ENCODE measurements at places on chromosomes 5 and 9.

- DNase-seq, result no peak
These were observed 5.9 kb upstream of the TAL2 start for GRCh38 chr9:105656131-105656921.

- DNase-seq, result no peak
These were observed 160.9 kb upstream of the LHFPL2 start for GRCh38 chr5:78809444-78809843.

DNA sequence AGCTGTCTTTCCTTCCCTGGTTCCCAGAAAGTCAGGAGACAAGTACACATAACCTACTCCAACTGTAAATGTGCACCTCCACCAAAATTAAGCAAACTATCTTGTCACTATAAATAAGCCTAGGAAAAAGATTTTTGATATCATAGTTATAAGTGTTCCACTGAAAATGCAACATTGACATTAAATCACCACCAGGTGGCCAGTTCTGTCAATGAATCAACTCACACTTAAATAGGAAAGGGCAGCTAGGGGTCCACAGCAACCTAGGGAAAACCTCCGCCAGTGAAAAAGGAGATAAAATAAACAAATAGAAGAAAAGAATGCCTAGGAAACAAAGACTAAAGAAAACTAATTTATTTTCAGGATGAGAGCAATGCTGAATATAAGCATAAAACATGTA, 243.0 kb upstream of the PTPRD start:
- no peak for DNase-seq

DNA sequence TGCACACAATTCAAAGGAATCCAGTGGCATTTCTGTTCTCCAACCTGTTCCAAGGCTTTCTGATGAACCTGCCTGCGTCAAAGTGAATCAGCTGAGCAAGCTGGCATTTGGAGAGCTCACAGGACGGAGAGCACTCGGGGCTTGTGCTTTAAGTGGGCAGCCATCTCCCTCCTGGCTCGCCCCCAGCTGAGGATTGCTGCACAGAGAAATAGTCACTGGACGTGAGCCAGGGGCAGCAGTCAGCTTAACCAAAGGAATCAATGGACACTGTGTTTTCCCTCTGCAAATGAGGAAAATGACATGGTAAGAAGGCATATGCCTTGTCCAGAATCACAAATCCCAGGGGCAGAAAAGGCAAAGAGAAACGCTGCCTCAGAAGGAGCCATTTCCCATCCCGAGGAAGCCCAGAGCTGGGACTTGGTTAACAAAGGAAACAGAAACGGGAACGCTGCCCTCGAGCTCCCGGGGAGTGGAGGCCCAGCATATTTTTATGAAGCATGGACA, 299.4 kb downstream of the ZSWIM6 start:
- no peak for DNase-seq

- DNase-seq, result no peak
These were observed 35.0 kb upstream of the HMHB1 start for GRCh38 chr5:143776951-143777350.

DNA sequence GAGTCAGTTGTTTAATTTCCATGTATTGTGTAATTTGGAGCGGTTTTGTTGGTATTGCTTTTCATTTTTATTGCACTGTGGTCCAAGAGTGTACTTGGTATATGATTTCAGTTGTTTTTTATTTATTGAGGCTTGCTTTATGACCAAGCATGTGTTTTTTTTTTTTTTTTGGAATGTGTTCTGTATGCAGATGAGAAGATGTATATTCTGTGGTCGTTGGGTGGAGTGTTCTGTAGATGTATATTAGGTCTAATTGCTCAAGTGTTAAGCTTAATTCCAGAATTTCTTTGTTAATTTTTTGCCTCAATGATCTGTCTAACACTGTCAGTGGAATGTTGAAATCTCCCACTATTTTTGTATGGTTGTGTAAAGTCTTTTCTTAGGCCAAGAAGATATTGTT, 23.4 kb downstream of the ADGRV1 start:
- no peak for DNase-seq

DNA sequence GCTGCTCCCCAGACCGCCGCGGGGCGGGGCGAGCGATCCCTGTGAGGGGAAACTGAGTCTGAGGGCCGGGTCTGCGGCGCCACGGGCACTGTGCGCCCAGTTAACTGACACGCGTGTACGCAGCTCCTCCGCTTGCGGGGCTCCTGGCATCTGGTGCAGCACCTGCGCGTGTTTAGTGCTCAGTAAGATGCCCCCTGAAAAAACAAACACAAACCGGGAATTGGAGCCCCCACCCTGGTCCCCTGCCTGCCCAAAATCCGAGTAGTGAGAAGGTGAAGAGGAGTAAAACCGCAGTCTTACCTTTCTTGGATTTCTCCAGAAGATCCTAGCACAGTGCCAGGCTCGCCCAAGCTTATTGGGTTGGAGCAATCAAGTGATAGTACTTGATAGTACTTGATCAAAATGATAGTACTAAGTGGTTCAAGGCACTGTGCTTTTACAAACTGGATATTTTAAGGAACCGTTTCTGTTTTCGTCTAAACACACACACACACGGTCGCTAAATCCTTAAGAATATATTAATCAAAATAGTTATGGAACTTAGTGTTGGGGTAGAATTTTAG, 2.7 kb upstream of the TRAF1 start:
- DNase-seq, result no peak

- no peak for DNase-seq
These were observed 72.4 kb downstream of the TEK start for GRCh38 chr9:27181381-27181780.

GRCh38 chr5:84961903-84962302, 577.2 kb upstream of the EDIL3 start:
- DNase-seq, result no peak

- DNase-seq, result no peak
These were observed 71.8 kb downstream of the ADAMTSL1 start for GRCh38 chr9:18545636-18546360.

DNA sequence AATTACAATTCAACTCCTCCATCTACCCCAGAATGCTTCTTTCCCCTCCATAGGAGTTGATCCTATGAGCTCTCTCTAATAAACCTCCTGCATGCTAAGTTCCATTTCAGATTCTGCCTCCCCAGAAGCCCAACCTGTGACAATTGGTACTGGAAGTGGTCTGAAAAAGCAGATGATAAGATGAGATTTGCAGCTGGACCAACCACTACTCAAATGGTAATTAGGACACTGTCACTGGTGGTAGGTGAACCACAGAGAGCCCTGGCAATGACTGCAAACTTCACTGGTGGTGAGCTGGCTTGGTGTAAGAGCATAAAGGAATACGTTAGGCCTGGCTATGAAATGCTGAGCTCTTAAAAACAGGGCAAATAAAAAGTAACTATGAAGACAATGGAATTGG, 112.6 kb downstream of the ESM1 start:
- no peak for DNase-seq

DNA sequence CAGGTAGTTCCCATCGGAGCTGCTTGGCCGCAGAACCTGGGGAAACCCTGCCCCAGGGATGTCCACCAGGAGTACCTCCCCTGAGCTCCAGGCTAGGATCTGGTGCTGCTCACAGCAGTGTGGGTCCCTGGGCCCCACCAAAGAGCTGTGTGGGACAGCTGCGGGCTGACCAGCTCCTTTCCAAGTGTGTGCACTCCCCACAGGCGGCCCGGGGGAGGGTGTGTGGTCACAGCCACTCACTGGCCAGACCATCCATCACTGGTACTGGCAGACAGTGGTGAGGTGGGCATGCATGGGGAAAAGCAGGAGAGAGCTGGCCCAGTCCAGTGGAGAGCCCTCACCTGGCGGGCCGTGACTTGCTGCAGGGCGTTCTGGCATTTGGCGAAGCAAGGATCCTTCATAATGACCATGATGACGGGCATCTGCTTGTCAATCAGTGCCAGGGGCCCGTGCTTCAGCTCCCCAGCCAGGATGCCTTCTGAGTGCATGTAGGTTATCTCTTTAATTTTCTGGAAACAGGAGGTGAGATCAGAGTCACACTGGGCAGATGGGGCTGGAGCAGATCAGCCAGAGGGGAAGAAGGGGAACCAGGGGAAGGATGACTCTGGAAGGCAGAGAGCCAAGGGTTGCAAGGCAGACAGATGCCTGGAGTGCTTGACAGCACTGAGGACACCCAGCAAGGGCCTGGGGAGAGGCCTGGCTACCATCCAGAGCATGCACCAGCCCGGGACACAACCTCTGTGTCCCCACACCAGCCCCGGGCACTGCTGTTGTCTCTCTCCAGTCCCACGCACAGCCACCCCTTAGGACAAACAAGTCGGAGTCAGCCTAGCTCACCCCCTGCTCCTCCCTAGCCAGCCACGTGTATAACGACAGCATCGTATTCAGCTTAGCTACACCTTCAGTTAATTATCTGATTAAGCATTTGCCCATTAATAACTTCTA, 12.8 kb upstream of the MAPK9 start:
- DNase-seq, result no peak

GRCh38 chr5:173673295-173674101, 57.0 kb upstream of the BOD1 start:
- no peak for DNase-seq

GRCh38 chr5:89281766-89282553, 399.0 kb upstream of the MEF2C start:
- no peak for DNase-seq

GRCh38 chr9:121636341-121636865, 15.0 kb upstream of the DAB2IP start:
- DNase-seq, result no peak

GRCh38 chr9:14380061-14380836, 66.3 kb upstream of the NFIB start:
- DNase-seq, result no peak

DNA sequence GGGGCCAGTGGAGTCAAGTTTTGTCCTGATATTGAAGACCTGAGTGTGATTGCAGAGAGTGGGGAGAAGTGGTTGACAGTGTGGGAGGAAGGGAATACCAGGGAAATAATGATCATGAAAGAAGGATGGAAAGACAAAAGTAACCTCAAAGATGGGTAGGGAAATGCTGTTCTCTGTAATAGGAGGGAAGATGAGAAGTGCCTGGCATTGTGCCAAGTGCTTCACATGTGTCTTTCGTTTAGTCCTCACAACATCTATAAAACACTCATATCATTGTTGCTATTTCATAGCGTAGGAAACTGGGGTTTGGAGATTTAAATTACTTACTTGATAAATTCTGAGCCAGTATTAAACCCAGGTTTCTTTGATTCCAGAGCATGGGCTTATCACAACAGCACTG, 472.3 kb downstream of the LRRC70 start:
- no peak for DNase-seq
